Neural progenitor cell (in vitro differentiated cells): ENCODE measurements at places on chromosomes 11 and 22.

DNA sequence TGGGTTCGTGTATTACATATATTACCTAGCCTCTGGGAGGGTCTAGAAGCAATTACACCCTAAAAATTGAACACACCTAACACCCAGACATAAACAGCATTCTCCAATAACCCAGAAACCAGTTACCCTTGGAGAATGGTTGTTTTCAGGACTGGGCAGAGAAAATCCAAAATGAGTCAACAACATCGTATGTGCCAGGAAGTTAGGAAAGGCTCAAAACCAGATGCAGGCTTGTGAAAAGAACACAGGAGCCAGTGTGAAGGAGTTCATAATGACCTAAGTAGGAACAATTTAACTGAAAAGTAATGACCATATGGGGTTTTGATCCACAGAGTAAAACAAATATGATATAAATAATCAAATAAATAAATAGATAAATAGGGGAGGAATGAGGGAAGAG, 5.1 kb upstream of the CLPB start:
- no peak for DNase-seq

DNA sequence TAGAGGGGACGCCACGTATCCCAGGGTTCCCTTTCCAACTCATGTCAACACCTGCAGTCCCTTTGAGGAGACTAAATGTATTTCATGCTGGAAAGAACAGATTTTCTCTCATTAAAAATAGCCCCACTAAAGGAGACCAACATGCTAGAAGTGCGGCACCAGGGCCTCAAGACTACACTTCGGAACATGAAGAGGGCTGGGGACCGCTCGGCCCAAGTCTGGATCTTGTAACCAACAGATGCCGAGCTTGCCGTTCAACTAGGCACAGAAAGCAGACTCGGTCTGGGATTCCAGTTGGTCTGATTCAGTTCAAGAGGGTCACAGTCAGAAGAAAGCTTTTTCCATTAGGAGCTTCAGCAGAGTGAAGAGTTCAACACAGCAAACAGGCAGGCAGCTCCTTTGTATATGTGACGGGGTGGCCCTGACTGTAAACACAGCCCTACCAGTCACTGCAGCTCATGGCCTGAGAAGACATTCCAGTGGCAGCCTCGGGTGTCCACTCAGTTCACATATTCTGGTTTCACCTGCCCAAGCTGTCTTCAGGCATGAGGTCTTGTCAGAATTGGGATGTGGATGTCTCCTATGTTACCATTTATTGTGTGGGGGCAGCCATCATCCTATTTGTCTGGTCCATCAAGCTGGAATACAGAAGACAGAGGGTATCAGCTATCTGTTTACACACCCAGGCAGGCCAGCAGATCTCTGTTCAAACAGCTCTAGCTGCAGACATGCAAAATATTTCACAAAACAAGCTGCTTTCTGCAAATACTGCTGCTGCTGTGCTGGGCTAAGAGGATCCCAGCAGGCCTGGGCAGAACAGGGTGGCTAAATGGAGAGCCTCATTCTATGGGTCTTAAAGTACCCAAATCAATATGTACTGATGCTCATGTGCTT, 8.8 kb downstream of the RIC8A start:
- DNase-seq: no peak

GRCh38 chr11:47396049-47396320, 12.4 kb upstream of the SLC39A13 start:
- peak; percentile 1 for DNase-seq

- DNase-seq: no peak
Measured at GRCh38 chr22:42637555-42637954, 2.8 kb downstream of the ATP5MGL start.

DNA sequence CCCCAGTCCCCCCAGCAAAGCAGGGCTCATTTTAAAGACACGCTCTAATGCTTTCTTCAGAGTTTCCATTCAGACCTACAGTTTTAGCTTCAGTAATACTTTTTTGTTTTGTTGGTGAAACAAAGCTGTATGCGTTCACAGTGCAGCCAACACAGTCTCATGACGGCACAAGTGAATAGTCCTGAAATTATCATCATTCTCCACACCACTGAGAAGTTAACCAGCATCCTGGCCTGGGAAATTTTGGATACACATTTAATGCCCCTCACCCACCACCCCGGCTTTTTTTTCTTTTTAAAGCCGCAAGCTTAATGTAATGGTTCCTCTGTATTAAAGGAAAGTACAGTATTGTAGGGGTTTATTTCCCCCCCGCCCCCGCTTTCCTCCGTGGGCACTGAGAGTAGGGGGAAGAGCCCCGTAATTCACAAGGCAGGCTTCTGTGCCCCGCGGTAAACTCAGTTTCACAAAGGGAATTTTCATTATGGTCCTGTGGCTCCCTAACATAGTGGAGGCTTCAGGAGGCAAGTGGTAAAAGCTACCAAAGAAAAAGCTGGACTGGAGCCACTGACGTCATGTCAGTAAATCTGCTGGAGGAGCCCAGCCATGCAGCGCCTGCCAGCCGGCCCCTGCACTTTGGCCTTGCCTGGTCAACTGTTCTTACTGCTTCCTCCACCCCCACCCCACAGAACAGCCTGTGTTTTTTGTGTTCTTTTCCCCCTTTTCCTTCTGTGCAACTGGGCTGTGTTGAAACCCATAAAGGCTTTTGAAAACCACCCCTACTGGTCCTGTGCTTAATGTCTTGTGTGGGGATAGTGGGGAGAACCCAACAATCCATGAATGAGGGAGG, 18.2 kb downstream of the TEAD1 start:
- peak; percentile 66 for DNase-seq

DNA sequence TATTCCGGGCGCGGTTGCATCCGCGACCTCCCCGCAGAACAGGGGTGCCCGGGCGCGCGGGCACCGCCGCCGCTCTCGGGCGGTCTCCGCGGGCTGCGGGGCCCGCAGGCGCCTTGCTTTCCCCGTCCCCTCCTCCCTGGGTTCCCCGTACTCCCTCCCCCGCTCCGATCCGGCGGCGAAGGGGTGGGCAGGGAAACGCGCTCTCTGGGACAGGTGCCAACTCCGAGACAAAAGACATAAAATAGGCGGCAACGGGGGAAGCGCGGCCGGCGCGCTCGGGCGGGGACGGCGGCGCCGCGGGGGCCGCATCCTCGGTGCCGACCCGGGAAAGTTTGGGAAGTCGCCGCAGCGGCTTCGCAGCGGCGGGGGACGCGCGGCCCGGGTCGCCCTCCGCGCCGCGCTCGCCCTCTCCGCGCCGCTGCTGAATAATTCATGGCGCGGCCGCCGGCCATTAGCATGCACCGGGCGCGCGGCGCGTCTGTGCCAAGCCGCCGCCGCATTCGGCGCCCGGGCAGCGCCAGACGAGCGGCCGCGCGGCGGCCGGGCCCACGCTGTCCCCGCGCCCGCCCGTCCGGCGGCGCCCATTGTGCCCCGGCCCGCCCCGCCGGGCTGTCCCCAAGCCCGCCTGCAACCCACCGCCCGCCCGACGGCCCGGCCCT, 78.7 kb upstream of the PPARA start:
- DNase-seq: peak; percentile 74

DNA sequence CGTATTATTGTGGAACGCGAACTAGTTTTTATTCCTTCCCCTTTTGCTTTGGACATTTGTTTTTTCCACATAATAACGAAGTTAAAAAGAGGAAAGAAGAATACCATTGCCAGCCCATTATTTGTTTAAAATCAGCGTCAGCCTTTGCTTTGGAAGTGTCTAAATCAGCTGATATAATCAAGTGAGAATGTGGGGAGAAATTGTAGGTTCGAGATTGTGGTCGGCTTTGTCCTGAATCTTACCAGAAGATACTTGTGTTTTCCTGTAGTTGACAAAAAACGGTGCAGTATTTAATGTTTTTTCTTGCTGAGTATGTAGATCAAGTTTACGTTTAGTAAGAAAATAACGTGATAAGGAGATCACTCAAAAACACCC, 935 bp downstream of the ZNF143 start:
- no peak for DNase-seq

DNA sequence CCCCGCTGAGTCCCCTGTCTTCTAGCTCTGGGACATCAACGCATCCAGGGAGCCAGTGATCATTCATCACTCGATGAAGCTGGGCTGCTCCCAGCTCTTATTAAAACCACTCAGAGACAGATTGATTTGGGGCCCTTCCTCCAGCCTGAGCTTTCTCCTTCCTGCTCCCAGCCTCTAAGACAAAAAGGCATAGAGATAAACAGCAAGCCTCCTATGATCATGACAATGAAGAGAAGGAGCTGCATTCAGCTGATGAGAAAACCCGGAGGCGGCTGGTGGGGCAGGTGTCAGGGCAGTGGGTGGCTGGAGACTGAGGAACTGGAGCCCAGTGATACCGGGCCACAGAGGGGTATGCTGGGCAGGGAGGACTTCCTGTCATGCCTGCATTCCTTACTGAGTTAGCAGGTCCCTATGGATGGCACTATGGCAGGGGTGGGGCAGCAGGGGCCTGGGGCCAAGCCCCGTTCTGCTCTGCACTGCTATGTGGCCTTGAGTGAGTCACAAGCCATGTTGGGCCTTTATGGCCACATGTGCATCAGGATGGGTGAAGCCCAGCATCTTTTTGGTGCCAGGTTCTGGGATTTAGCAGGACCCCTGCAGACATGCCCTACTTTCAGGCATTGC, 20.2 kb downstream of the PVALB start:
- DNase-seq: no peak

DNA sequence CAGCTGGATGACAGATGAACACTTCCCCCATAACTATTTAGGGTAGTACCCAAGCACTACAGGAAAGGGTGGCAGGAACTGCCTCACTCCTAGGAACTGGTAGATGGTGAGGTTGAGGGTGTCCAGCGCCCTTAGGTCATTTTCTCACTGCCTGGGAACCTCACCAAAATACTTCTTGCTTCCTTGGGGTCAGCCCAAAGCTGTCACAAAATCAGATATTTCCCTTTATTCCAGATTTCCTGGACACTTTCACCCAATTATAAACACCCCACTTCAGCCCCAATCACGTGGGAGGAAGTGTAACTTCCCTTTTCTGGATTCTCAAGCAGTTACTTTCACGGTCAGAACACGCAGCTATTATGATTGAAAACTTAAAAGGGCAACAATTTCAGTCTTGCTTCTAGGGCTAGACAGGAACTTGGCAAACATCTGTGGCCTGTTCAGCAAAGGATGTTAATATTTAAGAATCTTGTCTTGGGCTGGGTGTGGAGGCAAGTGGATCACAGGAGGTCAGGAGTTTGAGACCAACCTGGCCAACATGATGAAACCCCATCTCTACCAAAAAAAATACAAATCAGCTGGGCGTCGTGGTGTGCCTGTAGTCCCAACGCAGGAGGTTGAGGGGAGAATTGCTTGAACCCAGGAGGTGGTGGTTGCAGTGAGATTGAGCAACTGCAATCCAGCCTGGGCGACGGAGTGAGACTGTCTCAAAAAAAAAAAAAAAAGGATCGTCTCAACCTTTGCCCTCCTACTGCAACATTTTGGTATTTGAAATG, 4.0 kb downstream of the FTH1 start:
- DNase-seq: no peak

DNA sequence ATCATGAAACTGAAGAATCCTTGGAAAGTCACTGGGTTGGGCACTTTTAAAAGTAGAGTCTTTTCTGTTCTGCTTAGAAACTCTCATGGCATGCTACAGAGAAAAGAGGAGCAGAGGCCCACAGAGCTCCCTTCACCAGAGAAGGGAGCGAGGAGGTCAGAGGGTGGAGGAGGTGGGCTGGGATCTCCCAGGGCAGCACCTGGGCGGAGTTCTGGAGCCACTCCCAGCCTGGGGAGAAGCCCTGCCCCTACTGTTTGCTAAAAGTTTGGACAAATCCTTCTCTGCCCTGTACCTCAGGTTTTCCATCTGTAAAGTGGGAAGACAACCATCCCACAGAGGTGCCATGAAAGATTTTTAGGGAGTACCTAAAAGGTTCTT, 299.1 kb downstream of the KIRREL3 start:
- DNase-seq: no peak

DNA sequence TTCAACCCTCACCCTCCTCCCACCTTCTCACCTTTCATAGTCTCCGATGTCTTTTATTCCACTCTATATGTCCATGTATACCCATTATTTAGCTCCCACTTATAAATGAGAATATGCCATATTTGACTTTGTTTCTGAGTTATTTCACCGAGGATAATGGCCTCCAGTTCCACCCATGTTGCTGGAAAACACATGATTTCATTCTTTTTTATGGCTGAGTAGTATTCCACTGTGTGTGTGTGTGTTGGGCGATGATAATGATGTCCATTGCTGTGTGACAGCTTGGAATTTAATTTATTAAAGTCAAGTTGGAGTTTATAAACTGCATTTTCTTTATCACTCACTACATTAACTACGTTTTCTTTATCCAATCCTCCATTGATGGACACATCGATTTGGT, 3.2 kb upstream of the HINFP start:
- no peak for DNase-seq

- DNase-seq: no peak
Measured at GRCh38 chr22:47605886-47606285, 843.4 kb downstream of the TBC1D22A start.

DNA sequence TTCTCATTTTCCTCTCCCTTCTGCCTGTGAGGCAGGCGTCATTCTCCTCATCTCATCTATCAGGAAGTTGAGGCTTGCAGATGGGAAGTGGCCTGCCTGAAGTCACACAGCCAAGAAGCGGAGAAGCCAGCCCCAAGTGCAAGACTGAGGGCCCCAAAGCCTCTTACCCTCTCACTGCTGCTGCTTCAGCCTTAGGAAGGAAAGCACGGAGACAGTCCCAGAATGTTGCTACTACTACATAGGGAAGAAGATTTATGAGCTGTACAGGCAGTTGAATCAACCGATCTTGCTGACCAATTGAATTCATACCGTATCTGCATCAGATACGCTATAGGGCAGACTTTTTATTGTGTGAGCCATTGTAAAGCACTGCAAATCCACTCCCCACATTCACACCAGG, 89.0 kb downstream of the CWC15 start:
- no peak for DNase-seq

DNA sequence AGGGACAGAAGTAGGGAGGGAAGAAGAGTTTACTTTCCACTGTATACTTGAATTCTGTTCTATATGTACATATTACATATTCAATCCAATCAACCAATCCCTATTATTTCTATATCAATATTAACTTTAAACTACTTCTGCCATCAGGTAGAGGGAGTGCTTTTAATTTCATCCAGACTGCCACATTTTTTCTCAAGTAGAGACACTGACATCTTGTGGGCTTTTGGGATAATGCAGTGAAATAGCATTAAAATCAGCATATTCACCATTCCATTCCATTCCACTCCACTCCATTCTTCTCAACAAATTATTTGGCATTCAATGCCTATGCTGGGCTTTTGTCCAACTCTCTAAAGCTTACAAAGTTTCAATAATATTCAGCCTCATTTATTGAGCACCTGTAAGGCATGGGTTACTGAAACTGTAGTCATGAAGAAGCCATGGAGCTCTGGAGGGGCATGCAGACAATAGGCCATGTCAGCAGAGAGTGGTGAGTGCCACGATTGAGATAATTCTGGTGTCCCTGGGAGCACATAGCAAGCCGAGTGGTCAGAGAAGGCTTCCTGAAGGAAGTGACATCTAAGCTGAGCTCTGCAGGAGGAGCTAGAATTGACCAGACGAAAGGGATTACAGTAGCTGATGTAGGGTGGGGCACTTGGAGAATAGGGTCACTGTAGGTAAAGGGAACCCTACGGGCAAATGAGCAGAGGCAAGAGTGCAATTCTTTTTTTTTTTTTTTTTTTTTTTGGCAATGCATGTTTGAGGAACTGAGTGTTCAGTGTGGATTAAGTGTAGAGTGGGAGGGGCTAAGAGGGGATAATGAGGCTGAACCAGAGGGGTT, 12.8 kb upstream of the CLPB start:
- peak; percentile 48 for DNase-seq

- DNase-seq: no peak
Measured at GRCh38 chr11:120571476-120571875, 59.9 kb downstream of the GRIK4 start.

GRCh38 chr11:13944911-13945425, 17.6 kb upstream of the SPON1 start:
- DNase-seq: peak; percentile 24

GRCh38 chr11:45684440-45684839, 19.0 kb upstream of the CHST1 start:
- no peak for DNase-seq
